Frontal cortex (tissue), 4 donors: ENCODE measurements at places on chromosomes 11 and 22. TPM values are rescaled to one million over a fixed set of nuclear protein-coding genes. Genes with fewer than 3 reads are reported as not detected.

DNA sequence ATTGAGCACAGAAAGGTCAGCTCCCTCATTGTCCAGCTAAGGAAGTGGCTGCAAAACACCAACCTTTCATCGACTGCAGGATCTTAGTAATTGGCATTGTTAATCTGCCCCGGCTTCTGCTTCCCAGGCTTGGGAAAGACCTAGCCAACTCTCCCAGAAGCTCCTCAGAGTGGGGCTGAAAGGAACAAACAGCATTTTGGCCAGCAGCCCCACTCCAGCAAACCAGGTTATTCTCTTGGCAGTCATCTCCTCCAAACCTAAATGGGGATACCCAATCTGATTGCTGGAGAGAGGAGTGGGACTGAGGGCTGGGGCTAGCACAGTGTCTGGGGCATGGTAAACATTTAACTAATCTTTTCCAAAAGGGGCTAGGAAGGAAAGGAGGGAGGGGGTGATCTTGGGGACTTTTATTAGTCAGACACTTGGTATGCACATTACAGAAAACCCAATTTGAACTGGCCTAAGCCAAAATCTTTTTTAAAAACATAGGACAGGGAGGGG is 294.4 kb downstream of the MN1 start:
- no peak for DNase-seq

DNA sequence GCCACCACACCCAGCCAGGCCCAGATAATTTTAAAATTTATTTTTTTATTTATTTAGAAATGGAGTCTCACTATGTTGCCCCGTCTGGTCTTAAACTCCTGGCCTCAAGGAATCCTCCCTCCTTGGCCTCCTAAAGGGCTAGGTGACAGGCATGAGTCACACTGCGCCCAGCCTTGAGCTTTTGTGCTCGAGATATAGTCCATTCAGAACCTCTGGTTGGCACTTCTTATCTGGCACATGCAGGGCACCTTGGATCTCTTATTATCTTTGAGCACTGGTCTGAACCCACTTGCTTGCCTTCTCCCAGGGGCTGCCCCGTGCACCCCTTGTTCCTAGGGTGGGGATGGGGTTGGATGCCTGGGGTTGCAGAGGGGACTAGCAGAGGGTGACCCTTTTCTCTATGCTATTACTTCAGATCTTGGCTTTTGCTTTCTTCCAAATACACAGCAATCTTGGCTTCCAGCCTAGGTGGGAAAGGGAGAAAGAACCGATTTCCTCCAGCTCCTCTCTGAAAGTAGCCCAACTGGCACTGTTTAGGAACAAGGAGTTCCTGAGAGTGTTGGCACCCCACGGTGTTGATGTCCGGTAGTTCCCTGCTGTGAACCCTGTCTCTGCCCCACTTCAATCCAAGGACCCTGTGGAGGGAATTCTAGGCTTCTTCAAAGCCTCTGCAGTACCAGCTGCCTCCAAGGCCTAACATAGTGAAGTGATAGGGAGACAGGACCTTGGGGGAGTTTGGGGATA is 1.3 kb upstream of the SLC3A2 start:
- no peak for DNase-seq

DNA sequence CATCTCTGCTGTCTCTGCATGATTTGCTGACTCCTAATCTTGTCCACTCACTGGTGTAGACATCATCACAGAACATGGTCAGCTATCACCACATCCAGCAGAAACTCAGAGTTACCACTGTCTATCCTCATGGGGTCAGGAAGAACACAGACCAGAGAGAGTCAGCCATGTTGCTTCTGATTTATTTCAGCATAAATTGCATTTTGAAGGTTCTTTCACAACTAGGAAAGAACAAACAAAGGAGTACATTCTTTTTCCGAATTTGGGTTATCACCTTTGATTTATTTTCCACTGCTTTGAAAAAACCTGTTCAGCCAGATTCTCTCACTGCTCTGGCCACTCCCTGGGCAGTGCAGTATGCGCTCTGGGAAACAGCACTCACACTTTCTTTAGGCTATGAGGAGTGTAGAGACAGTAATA is 172.0 kb upstream of the MTMR2 start:
- no peak for DNase-seq

- DNase-seq: no peak
These were observed 7.6 kb downstream of the MMP20 start for GRCh38 chr11:102617466-102618008.

ALDH3B2 gene
- total RNA-seq: not detected
